Mesendoderm (in vitro differentiated cells): ENCODE measurements at places on chromosomes 1 and 21.
A peak's percentile ranks its signal among the peaks of the same experiment; 100 is the strongest.

DNA sequence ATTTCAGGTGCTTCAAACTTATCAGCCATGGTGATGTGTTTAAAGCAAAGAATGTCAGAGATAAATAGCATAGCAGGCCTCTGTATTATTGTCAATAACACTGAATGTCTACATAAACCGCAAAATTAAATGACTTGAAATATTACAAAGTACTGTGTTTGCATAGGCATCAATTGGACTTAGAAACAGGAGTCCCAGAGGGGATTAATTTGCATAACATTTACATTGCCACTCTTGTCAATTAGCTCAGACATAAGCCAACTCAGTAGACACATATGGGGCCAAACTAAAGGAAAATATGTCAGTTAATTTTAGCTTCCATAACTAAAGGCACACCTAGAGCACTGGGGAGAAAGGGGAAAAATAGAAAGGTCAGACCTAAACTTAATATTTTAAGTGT, 814.5 kb upstream of the NEGR1 start:
- no peak for DNase-seq

- DNase-seq, result no peak
Observed at GRCh38 chr1:94986783-94987182, 59.9 kb upstream of the CNN3 start.

GRCh38 chr1:224524679-224525078, 90.1 kb upstream of the WDR26 start:
- DNase-seq, result no peak

- no peak for DNase-seq
Observed at GRCh38 chr1:37108596-37109188, 74.4 kb upstream of the GRIK3 start.

- peak; percentile 10 for DNase-seq
Observed at GRCh38 chr21:22536509-22536908, 1538.3 kb downstream of the NCAM2 start.
